ENCODE measurements at places on chromosomes 1 and 21.

- DNase-seq = no peak
These were observed 11.6 kb downstream of the PLA2G2A start for GRCh38 chr1:19967808-19968207.

DNA sequence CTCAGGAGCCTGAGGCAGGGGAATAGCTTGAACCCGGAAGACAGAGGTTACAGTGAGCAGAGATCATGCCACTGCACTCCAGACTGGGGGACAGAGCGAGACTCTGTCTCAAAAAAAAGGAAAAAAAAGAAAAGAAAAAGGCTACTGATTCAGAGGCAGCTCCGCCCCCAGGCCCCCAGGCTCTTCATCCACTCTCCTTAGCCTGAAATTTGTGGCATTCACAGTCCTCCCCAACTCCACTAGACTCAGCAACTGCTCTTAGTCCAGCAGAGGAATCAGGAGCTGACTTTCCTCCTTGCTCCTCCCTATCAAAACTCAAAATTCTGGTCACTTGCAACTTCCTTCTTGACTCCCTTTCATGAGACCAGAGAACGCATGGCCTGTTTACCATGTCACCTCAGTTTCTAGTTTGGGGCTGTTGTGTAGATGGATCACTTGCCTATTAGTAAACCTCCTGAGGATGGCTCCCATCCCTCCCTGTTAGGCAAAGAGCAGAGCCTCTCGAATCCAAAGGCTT is 27.1 kb downstream of the PCAT6 start:
- DNase-seq = no peak

GRCh38 chr1:62232871-62233278 is 38.2 kb downstream of the L1TD1 start:
- DNase-seq = no peak

DNA sequence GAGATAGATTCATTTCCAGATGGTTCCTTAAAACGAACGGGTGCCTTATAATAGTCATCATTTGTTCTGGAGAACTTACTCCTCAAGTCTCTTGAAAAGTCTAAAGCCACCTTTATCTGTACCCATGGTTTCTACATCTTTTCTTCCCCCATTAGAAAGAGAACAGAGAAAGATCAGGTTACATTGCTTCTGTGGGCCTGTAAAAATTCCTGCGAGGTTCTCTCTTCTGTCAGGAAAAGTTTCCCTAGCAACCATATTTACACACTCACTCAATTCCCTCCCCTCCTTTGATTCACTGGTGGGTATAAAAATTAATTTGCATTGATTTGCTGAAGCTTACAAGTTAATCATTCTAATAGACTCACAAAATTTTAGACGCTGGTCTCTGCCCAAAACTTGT is 6.7 kb downstream of the PHC2 start:
- no peak for DNase-seq

- no peak for DNase-seq
These were observed 165.3 kb downstream of the COL24A1 start for GRCh38 chr1:85991261-85991660.

GRCh38 chr1:4175566-4176405 is 275.7 kb upstream of the C1orf174 start:
- DNase-seq = no peak

Measured in stimulated activated naive CD4-positive, alpha-beta T cell (primary cell).